ENCODE measurements at places on chromosomes 11 and 22.
A peak's percentile ranks its signal among the peaks of the same experiment; 100 is the strongest.

- no peak for DNase-seq
Observed at GRCh38 chr11:62419943-62420342, 1.1 kb downstream of the SCGB1A1 start.

DNA sequence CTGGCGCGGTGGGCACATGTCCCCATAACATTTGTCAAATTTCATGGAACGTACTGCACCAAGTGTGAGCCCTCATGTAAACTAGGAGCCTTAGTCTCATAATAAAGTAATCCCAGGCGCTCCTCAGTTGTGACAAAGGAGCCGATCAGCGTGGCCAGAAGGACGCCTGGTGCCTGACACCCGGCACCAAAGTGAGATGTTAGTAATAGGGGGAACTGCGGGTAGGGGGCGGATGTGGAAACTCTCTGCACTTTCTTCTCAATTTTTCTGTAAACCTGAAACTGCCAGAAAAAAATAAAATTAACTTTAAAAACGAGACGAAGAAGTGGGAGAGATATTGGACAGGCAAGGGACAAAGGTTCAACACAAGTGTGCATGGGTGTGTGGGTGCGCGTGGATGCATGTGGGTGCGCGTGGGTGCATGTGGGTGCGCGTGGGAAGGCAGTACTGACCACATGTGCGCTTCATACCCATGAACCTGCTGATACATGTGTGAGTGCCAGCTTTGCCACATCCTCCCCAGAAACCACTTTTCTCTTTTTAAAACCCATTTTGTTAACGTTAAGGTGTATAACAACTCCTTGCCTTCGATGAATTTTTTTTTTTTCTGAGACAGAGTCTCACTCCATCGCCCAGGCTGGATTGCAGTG is 55.4 kb upstream of the LINC01488 start:
- peak; percentile 60 for DNase-seq

DNA sequence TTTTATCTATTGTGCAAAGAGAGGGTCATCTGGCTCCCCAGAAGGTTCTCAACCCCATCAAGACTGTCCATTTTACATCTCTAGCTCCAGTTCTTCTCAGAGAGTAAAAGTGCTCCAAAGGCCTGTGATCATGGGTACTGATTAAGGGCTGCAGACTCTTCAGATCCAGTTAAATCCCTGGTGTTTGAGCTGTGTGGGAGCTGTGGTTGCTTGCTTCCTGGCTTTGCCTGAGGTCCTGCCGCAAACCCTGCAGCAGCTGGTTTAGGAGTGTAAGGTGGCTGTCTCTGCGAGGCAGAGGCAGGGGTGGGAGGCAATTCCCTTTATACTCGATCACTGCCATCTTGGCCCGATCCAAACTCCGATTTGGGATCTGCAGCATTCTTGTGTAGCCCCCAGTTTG is 1.2 kb downstream of the MRPL17 start:
- no peak for DNase-seq

- no peak for DNase-seq
Observed at GRCh38 chr11:100630898-100631297, 56.2 kb upstream of the ARHGAP42 start.

- no peak for DNase-seq
Observed at GRCh38 chr11:11382858-11383532, 29.9 kb upstream of the CSNK2A3 start.

Measured in activated CD4-positive, alpha-beta T cell treated with anti-CD3 and anti-CD28 coated beads for 48 hours (primary cell).